Right lobe of liver (tissue), 6 donors: ENCODE measurements at places on chromosomes 12 and 14.

GRCh38 chr12:31478425-31478824 is 112.5 kb downstream of the DENND5B start:
- DNase-seq, result no peak

GRCh38 chr12:56768424-56768823 is 5.3 kb downstream of the HSD17B6 start:
- DNase-seq, result peak; percentile 76

GRCh38 chr12:61654698-61655097 is 605.5 kb upstream of the USP15 start:
- DNase-seq, result no peak

DNA sequence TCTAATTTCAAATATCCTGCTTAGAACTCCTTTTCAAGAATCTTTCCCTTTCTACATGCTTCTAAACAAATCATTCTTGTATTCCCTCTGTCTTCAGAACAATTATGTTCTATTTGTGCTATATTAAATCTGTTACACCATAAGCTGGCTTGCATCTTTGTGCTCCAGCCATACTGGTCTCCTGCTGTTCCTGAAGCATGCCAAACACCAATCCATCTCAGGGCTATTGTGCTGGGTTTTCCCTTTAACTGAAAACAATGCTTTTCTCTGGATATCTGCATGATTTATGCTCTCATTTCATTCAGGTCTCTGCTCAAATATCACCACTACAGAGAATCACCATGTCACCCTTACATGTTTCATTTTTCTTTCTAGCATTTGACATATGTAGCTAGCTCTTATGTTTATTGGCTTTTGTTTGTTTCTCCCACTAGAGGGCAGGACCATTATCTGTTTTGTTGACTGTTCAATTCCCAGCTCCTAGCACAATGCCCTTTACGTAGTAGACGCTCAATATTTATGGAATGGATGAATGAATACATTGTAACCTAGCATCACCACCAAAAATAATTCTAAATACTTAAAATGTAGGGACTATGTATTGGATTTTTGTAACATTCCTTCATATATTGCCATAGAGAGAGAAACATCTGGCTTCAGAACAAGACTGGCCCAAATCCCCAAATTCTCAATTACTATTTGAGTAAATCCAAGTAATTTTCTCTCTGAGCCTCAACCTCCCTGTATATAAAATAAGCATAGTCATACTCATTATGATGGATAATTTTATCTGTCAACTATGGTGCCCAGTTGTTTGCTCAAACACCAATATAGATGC is 302.0 kb upstream of the SYT1 start:
- DNase-seq, result no peak

DNA sequence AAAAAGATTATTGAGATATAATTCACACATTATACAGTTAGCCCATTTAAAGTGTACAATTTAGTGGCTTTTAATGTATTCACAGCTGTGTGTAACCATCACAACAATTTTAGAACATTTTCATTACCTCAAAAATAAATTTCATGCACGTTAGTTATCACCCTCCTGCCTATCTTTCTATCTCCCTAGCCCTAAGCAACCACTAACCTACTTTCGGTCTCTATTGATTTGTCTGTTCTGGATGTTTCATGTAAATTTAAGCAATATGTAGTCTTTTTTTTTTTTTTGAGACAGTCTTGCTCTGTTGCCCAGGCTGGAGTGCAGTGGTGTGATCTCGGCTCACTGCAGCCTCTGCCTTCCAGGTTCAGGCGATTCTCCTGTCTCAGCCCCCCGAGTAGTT is 439.4 kb downstream of the PCNX1 start:
- DNase-seq, result no peak

GRCh38 chr12:27220055-27220987 is 23.8 kb upstream of the STK38L start:
- DNase-seq, result no peak

GRCh38 chr12:68565391-68565903 is 45.3 kb upstream of the RAP1B start:
- DNase-seq, result no peak

- no peak for DNase-seq
Observed at GRCh38 chr12:110337912-110338710, 57.1 kb downstream of the ATP2A2 start.

GRCh38 chr14:71713016-71713415 is 219.2 kb upstream of the RGS6 start:
- DNase-seq, result no peak

- DNase-seq, result peak; percentile 82
Observed at GRCh38 chr12:106246891-106247673, 738 bp downstream of the CKAP4 start.

- DNase-seq, result no peak
Observed at GRCh38 chr12:61717986-61718385, 542.2 kb upstream of the USP15 start.

DNA sequence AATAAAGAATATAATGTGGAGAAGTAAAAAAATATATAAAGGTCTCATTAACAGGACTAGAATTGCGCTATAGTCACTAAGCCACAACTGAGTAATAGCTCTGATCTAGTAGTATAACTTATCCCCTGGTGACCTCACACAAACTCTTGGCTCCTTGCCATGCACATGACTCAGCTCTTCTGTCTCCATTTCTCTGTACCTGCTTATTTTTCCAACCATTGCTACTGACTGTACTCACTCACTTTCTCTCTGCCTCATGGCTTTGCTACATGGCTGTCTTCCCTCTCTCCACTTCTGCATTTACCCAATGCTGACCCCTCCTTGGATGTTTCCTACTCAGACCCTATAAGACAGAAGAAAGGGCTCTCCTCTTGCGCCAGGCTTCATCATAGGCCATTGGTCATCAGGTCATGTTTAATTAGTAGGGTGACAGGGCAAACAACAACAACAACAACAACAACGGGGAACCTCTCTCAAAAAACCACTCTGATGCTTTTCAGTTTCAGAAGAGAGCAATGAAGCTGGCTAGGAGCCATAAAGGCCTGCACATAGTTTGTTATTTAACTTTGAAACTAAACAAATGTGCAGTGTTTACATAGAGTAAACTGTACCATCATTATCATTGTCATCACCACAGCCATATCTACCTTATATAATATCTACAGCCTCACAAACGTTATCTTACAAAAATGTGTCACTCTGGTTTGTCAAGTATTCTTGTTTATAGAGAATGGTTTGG is 25.6 kb upstream of the KRAS start:
- DNase-seq, result peak; percentile 46

GRCh38 chr12:127270193-127270592 is 996.8 kb upstream of the TMEM132C start:
- no peak for DNase-seq

DNA sequence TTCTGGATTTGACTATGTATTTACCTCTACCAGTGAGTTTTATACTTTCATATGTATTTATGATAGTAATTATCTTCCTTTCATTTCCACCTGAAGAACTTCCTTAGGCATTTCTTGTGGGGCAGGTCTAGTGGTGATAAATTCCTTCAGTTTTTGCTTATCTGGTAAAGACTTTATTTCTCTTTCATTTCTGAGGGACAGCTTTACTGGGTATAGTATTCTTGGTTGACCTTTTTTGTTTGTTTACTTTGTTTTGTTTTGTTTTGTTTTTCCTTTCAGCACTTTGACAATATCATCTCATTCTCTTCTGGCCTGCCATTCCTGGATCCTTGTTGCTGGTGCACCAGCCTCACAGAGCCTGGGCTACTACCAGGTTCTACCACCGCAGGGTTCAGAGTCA is 53.9 kb upstream of the NFKBIA start:
- DNase-seq, result no peak

- DNase-seq, result no peak
Observed at GRCh38 chr14:37272569-37272968, 74.8 kb downstream of the MIPOL1 start.

DNA sequence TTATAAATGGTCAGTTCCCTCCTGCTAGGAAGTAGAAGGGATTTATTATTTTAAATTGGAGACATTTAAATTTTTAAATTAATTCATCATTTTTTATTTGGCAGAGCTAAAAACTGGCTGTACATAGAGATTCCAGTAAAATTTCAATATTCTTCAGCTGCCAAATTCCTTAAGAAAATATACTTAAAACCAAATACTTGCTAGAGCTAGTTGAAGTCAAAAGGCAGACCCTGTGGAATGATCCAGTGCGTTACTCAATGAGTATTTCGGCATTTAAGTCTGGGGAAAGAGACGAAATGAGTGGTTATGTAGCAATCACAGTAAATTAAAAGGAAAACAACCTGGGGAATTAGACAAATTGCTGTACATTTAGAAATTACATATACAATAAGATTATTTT is 1104.7 kb downstream of the SLC6A15 start:
- DNase-seq, result no peak

- DNase-seq, result no peak
Observed at GRCh38 chr12:20366776-20367409, 1.4 kb upstream of the PDE3A start.

- no peak for DNase-seq
Observed at GRCh38 chr12:67515679-67516340, 132.7 kb upstream of the DYRK2 start.

DNA sequence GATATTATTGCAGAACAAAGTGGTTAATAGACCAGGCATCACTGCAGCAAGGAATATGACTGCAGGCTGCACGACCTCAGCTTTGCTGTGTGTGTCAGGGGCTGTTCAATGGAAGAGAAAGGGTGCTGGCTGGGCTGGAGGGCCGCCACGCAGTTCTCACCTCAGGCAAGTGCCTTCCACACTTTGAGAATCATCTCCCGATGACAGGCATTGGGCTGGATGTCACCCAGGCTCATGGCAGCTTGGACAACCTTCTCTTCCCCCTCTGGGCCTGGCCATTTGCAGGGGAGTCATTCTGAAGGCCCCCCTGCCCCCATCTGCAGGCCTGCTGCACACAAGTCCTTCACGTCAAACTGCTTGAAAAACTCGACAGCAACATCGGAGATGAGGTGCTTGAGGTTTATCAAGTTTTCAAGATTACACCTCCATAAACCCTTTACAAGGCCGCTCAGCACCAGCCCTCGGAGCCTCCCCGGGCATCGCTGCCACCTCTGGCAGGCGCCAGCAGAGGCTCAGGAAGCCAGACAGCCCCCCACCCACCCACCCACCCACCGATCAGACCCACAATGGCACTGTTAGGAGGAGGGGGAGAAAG is 165.9 kb upstream of the GSC start:
- no peak for DNase-seq

DNA sequence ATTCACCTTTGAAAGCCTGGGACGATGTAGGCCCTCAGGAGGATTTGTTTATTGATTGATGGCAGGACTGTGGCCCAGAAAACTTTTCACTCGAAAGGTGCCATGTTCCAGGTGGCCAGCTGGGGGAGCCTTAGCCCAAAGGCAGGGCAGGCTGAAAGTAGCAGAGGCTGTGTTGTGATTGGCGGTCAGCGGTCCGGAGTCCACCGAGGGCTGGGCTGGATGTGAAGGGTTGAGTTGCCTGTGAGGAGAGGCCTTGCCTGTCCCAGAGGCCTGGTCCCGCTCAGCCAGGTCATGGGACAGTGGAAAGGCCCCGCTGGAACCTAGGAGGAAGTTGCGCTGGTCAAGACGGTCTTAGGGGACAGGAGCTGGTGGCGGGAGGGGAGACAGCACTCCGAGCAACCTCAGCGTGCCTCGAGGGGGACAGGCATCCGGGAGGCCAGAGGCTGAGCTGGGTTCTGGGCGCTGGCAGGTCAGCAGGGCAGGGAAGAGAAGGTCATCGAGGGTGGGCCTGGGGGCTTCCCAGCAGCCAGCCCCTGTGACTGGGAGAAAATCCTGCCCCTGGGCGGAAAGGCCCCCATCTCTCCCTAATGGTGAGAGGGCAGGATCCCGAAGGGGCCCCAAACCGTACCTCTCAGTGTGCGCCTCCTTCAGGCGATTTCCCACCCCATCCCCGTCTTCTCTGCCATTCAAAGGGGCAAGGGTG is 26.3 kb downstream of the CMA1 start:
- DNase-seq, result peak; percentile 59

- DNase-seq, result peak; percentile 75
Observed at GRCh38 chr12:110109037-110109836, 14.9 kb upstream of the IFT81 start.

- no peak for DNase-seq
Observed at GRCh38 chr14:94343238-94344005, 20.3 kb upstream of the SERPINA6 start.

DNA sequence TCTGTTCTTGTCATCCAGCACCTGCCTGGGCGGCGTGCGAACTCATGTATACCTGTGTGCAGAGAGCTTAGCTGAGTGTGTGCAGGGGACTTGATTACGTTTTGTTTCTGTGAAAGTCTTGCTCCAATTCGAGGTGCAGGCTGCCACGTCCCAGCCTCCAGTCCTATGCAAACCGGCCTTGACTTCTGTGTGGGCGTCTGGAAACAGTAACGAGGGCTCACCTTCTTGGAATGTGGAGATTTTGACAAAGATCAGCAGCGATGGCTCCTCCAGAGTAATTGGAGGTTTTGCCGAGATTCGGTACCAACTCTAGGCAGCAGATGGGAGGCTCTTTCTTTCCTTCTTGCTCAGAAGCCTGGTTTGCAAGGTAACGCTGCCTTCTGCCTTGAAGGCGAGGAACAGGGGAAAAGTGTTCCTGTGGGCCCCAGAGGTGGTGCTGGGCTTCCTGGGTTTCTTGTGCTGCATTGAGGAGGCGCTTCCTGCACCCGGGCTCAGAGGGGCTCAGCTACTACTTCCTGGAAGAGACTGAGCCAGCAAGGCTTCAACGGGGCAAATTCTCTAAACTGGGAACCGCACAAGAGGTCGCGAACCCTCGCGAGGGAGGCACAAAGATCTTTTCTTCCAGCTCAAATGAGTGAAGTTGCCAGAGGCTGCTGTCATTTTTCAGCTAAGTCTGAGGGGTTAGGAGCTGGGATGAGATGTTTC is 249.0 kb downstream of the AACS start:
- no peak for DNase-seq

- no peak for DNase-seq
Observed at GRCh38 chr14:82999802-83000201, 1466.1 kb upstream of the SEL1L start.

- DNase-seq, result no peak
Observed at GRCh38 chr14:49545716-49546115, 40.5 kb downstream of the RPS29 start.

DNA sequence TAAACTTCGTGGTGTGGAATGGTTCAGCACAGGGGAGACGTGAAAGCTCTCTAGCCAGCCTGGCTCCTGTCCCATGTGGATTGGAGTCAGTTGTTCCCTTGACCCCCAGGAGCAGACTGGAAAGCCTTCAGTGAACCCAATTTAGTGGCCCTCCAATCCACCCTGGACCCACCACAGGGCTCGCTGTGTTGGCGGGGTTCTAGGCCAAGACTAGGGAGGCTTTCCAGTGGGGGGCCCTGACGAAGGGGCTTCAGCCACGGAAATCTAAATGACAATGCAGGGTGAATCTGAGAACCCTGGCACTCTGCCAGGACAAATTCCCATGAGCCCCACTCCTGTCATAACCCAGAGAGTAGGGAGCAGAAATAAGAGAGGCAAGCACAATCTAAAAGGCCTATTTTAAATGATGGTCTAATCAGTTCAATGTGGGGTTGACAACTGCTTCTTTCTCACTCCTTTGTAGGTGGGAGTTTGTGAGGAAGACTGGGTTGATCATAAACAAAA is 110.8 kb downstream of the SLC35F4 start:
- DNase-seq, result no peak
